Fibroblast of mammary gland (primary cell): ENCODE measurements at places on chromosomes 12 and 14.

GRCh38 chr12:129681830-129682229 is 222.0 kb downstream of the TMEM132D start:
- no peak for DNase-seq

DNA sequence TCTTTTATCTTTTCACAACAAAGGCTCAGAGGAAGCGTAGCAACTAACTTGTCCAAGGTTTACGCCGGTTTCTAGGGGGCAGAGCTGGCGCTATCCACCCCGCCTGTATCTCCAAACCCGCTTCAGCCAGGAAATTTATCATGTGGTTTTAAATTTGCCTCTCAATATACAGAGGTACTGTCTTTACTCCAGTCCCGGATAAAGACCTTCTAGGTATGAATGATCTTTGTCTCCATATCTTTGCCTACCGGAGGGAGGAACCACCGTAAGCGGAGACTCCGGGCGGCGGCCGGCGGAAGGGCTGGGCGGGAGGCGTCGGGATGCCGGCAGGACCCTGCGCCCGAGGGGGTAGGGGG is 693 bp upstream of the RIMKLB start:
- DNase-seq = peak; percentile 34

- no peak for DNase-seq
Measured at GRCh38 chr12:102182635-102183034, 15.0 kb downstream of the PMCH start.

DNA sequence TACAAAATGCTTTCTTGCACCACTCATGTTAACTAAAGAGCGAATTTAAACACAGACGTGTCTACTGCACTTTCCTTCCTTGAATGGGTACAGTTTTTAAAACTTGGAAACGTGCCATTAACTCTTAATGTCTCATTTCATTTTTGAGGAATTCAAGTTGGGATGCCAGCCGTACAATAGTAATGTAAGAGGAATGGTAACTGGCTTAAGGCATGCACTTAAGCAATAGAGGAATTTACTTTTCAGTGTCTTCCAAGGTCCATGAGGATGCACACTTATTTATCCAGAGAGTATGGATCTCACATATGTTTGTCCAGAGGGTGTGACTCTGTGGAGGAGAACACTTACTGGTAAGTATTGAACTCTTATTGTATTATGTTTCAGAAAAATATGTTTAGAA is 52.9 kb downstream of the PPP4R4 start:
- peak; percentile 32 for DNase-seq

DNA sequence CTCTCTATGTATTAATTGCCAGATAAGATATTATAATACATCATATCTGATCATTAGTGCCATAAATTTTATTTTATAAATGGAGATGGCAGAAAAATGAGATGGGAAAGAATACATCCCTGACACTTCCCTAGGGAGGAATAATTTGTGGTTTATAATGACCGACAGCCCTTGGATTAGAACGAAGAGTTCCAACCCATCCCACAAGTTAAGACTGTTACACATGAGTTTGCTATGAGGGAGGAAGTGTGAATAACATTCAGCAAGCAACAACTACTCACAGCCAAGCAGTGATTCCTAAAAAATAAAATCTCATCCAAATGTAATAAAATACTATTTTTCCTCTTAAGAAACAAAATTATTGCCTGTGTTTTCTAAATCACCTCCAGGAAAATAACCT is 299.0 kb downstream of the CCDC91 start:
- DNase-seq = peak; percentile 74

DNA sequence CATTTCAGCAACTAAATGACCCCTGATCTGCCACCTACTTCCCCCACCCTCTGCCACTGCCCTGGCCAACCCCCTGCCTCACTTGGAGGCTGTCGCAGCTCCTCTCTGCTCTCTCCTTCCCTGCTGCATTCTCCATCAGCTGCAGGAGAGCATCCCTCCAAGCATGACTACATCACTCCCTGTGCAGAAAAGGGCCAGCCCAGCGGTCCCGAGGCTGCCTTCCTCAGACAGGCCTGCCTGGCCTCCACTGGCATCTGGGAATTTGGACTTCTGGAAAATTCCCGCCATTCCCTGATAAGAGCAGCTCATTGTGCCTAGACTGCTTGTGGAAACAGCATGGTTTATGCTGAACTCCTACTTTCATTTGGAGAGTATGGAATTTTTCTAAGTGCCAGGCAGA is 12.7 kb downstream of the HVCN1 start:
- no peak for DNase-seq

DNA sequence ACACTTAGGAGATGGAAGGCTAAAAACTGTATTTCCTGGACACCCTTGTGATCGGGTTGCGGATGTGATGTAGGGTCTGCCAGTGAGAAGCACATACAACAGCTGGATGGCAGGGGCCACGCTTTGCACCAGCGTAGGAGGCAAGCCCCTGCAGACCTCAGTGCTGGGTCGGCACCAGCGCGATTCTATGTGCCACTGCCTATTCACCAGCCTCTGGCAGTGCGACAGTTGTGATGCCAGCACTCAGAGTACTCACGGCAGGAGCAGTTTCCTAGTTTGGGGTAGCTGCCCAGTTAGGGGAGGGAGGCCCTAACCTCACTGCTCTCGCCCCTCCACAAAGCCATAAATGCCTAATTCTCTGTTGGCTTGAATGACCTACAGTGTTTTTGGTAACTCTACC is 31.6 kb downstream of the SPTLC2 start:
- no peak for DNase-seq

- DNase-seq = no peak
Measured at GRCh38 chr12:72178244-72178643, 93.9 kb upstream of the TRHDE start.

DNA sequence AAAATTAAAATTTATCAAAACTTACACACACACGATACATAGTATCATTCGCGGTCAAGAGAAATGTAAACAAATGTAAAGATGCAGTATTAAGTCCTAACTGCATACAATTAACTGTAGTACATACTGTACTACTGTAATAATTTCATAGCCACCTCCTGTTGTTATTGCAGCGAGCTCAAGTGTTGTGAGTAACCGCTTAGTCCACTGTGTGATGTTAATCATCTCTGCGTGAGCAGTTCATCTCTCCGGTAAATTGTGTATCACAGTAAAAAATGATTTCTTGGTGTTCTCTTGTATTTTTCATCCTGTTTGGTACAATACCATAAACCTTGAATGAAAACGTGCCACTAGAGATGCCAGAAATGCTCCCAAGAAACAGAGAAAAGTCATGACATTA is 6.5 kb downstream of the EPS8 start:
- DNase-seq = peak; percentile 66

- peak; percentile 56 for DNase-seq
Measured at GRCh38 chr12:31324845-31325523, 966 bp downstream of the SINHCAF start.

DNA sequence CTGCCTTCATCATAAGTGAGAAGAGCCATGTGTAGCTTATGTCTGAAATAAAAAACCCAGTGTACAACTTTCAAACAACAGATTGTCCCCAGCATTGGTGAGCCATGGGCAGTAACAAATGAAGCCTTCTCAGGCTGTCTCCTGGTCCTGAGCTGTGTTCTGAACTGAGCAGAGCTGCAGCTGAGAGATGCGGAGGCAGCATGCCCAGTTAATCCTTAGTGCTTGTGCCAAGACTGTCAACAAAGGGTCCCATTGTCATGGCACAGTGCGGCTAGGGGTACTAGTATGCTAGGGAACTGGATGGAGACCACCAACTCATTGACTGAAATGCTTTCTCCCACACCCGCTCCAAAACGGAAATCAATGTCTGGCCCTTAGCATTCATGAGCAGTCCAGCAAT is 154.3 kb downstream of the RMST start:
- no peak for DNase-seq

DNA sequence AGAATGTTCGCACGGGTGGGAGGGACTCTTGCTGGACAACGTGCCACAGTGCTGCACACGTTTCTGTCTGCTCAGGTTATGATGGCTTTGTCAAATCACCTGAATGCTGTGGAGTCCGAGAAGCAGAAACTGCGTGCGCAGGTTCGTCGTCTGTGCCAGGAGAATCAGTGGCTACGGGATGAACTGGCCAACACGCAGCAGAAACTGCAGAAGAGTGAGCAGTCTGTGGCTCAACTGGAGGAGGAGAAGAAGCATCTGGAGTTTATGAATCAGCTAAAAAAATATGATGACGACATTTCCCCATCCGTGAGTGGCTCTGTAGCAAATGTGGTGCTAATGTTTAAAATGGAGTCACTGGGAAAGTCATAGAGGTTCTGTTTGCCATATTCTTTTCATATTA is 28.5 kb downstream of the KLC1 start:
- DNase-seq = peak; percentile 93

DNA sequence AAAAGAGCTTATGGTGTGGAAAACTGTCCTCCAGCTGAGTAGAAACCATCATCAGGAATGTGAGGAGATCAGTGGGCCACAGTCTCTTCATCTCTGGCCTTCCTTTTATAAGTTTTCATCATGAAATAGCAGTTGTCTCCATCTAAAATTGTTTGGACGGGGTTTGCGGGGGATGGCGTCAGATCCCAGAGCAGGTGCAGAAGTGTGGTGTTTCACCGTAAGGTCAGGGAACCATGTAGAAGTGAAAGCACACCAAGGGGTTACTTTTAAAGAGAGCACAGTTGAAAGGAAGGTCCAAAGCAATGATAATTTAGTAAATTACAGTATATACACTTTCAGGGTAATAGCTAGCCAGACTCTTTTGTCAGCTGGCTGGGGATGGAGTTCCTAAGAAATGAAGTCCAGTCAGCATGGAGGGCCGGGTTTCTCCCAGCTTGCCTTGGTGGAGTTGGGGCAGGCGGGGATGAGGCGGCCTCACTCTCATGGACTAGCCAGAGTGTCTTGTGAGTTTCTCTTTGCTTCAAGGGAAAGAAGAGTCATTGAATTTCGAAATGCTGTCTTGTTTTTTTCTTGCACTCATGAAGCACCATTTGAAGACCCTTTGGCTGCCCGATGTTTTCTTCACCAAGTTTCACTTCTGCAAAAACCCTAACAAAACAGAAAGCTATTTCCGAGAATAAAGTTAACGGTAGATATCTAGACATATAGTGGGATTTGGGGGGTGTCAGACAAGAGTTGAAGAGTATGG is 100.6 kb downstream of the ETV6 start:
- no peak for DNase-seq

GRCh38 chr12:92140896-92141536 is 4.6 kb downstream of the BTG1 start:
- no peak for DNase-seq

GRCh38 chr12:95548056-95548538 is 3.2 kb downstream of the USP44 start:
- DNase-seq = peak; percentile 8

- DNase-seq = peak; percentile 49
Measured at GRCh38 chr14:95253039-95253630, 66.6 kb downstream of the CLMN start.

DNA sequence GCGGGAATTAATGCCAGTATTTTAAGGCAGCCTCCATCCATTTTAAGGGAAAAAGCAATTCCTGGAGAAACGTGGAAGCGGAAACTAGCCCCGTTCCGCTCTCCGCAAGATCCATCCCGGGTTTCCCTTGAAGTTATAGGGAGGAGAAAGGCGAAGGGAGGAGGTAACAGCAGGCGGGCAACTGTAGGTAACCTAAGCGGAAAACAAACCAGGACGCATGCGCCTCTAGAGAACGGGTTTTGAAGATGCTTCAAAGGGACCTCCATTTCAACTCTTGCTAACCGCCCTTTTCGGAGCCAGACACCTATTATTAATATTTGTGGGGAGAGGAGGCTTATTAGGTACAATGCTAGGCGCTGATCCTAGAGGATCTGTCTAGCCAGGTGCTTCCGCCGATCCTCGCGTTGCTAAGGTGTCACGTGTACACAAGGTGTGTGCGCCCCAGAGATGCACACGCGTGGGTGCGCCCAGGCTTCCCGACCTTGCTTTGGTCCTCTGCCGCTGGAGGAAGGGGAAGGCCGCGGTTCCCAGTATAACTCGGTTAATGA is 6.2 kb downstream of the TBX5 start:
- DNase-seq = peak; percentile 66
